Stimulated activated CD8-positive, alpha-beta memory T cell treated with anti-CD3 and anti-CD28 coated beads, Interleukin-15, amount 100 ng/mL, for 24 hours (primary cell): ENCODE measurements at places on chromosomes 16 and 17.

DNA sequence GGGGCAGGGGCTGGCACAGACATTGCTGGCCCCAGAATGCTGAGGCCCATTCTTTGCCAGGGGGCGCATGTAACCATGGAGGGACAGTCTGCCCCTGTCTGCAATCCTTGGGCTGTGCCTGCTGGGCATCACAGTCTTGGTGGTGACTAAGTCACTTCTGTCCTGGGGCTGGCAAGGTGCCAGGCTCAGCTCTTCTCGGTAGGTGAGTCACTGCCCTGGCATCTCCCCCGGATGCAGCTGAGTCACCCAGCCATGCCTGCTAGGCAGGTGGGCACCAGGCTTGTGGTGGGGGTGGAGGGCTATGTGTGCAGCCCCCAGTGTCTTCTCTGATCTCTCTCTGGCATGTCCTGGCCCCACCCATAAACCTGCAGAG is 5.6 kb downstream of the RARA start:
- DNase-seq, result peak; percentile 57

- DNase-seq, result no peak
These were observed 329 bp downstream of the NLK start for GRCh38 chr17:28042721-28043291.

GRCh38 chr17:81197831-81198490 is 24.8 kb downstream of the CEP131 start:
- no peak for DNase-seq

GRCh38 chr17:26963163-26963503 is 330.8 kb upstream of the WSB1 start:
- no peak for DNase-seq

- no peak for DNase-seq
These were observed 4.1 kb downstream of the ZNF624 start for GRCh38 chr17:16649585-16649984.

GRCh38 chr16:26317885-26318284 is 626.1 kb downstream of the HS3ST4 start:
- DNase-seq, result no peak

DNA sequence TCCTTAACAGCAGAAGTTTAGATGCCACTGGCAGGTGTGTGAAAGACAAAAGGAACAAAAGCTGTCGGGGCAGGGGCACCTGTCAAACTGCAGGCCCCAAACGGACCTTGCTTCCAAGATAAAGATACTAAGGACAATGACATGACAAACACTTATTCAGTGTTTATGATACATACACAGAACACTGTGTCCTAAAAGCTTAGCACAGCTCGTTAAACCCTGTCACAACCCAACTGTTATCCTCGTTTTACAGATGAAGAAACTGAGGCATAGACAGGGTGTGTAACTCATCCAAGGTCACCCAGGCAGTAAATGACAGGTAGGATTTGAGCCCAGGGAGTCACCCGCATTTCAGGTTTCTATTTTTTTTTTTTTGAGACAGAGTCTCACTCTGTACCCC is 9.6 kb downstream of the SDK2 start:
- no peak for DNase-seq

GRCh38 chr17:61459142-61459809 is 7.1 kb downstream of the TBX4 start:
- DNase-seq, result no peak

GRCh38 chr16:55470533-55471371 is 8.2 kb upstream of the MMP2 start:
- DNase-seq, result no peak

GRCh38 chr17:77217123-77217522 is 76.4 kb downstream of the SEC14L1 start:
- no peak for DNase-seq

- no peak for DNase-seq
These were observed 1430.9 kb downstream of the CDH11 start for GRCh38 chr16:63690961-63691360.

DNA sequence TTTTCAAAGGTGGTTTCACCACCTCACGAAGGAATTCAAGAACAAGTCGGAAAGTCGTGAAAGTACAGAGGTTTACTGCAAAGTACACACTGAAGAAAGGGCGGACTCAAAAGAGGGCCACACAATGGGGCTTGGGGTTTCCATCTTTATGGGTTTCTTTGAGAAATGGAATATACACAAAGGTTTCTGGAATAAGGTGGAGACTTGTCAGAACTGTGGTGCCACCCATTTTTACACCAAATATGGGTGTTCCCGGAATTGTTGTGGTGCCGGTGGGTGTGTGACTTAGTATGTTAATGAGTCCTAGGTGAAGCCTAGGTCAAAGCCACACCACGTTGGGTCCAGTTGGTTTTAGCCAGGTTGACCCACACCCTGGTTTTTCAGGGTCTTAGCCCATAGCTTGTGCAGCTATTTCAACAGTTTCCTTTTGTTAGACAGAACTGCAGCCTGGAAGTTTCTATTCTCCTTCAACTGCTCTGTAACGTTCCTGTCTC is 567 bp upstream of the GCSH start:
- DNase-seq, result no peak

GRCh38 chr17:2722611-2723010 is 11.0 kb upstream of the CLUH start:
- DNase-seq, result no peak

DNA sequence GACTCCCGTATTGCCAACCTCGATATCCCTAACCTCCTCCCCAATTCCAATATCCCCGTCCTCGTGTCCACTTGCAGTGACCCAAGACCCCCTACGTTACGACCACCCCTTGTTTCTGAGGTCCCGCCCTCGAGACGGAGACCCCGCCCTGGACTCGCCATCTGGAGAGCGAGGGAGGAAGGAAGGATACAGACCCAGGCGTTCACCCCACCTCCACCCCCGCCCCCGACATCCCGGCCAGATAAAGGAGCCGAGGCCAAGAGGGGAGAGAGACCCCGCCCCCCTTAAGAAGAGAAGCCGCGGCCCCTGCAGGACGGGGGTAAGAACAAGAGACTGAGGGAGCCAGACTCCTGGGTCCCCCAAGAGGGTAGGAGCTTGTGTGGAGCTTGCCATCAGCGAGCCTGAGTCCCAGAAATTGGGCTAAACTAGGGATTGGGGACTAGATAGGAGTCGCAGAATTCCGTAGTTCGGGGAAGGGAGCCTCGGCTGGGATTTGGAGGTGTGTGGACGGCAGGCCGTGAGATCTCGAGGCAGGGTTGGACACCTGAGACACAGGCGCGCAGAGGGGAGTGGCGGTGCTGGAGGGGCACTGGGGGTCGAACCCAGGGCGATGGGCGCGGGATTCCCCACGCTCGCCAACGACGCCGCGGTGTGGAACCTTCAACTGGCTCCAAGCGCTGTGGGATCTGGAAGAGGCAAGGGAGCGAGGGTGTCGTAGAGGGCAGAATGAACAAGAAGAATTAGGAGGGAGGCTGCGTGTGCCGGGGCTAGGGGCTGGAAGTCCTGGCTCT is at the start of gene BCL6B:
Gene BCL6B (plus strand): TSS at position 270 of the 791 bp plus-strand sequence. CDS start 622 bp downstream, outside the sequence.
- DNase-seq, result no peak

- no peak for DNase-seq
These were observed 234.6 kb downstream of the TMEM114 start for GRCh38 chr16:8355675-8356074.

DNA sequence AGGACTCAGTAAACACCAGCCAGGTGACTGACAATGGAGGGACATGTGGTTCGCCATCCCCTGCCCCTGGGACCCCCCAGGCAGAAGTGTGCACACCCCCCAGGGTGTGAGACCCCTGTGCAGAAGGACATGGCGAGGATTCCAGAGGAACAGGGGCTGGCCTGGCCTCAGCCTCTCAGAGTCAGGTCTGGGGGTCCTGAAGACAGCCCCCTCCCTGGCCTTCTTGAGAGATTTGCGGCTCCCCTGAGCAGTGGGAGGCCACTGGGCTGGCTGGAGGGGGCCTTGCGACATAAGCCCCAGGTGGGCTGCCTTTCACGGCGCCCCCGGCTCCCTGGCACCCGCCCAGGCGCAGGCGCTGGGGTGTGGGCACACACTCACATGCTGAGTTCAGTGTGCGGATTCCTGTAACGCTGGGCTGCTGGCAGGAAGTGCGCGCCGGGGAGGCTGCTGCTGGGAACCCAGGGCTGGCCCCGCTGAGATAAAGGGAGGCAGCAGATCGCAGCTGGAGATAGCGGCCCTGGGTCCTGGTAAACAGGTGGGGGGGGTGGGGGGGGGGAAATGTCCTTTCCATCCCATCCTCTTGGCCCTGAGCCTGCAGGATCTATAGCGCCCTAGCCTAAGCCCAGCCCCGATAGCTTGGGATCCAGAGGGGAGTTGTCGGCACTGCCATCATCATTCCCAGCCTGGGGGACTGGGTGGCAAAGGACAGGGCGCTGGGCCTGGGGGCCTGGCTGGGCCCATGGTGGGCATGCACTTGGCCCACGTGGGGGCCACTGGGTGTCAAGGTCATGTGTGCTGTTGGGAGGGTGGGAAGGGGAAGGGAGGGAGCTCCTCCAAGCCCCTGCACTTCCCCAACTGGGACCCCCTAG is 27.1 kb downstream of the TMEM235 start:
- DNase-seq, result no peak

DNA sequence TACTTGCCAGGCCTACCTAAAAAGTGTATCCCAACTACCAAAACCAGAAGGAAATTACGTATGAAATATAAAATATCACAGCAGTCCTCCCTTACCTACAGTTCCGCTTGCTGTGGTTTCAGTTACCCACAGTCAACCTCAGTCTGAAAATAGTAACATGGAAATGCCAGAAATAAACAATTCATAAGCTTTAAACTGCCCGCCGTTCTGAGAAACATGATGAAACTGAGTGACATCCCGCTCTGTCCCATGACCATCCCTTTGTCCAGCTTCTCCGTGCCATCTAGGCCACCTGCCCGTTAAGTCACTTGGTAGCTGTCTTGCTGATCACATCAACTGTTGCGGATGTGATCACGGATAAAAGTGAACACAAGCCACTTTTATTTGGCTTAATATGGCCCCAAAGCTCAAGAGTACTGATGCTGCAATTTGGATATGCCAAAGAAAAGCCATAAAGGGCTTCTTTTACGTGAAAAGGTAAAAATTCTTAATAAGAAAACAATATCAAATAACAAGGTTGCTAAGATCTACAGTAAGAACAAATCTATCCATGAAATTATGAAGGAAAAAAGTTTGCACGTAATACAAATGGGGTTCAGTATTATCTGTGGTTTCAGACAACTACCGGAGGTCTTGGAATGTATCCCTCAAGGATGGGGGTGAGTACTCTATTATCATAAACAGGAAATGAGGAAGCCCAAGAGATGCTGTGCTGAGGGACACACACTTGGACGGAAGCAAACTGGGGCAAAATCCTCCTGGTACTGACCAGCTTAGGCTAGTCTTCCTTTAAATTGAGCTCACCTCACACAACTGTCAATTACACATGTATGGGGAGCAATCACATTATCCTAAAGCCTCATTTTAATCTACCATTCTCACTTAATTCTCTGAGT is 8.2 kb downstream of the USP22 start:
- no peak for DNase-seq

- DNase-seq, result no peak
These were observed 243.5 kb downstream of the STX8 start for GRCh38 chr17:9332132-9332494.

GRCh38 chr16:75195811-75196790 is 10.9 kb downstream of the CTRB2 start:
- no peak for DNase-seq

GRCh38 chr16:27444470-27444869 is 42.5 kb downstream of the IL21R start:
- no peak for DNase-seq

DNA sequence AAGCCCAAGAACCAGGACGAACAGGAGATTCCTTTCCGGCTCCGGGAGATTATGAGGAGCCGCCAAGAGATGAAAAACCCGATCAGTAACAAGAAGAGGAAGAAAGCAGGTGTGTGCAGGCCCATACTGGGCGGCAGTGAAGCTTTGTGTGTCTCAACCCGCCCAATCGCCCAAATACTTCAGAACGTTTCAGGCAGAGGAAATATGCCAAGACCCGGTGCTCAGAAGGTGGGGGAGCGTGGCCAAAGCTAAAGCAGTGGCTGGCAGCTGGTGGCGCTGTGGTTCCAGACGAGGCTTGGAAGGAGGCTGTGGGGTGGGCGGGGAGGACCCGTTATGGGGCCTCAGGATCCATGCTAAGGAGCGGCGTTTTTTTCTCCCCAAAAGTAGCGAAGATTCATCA is 1.2 kb downstream of the CCDC137 start:
- DNase-seq, result no peak

- no peak for DNase-seq
These were observed 61.7 kb downstream of the KCNJ2 start for GRCh38 chr17:70230850-70231640.

DNA sequence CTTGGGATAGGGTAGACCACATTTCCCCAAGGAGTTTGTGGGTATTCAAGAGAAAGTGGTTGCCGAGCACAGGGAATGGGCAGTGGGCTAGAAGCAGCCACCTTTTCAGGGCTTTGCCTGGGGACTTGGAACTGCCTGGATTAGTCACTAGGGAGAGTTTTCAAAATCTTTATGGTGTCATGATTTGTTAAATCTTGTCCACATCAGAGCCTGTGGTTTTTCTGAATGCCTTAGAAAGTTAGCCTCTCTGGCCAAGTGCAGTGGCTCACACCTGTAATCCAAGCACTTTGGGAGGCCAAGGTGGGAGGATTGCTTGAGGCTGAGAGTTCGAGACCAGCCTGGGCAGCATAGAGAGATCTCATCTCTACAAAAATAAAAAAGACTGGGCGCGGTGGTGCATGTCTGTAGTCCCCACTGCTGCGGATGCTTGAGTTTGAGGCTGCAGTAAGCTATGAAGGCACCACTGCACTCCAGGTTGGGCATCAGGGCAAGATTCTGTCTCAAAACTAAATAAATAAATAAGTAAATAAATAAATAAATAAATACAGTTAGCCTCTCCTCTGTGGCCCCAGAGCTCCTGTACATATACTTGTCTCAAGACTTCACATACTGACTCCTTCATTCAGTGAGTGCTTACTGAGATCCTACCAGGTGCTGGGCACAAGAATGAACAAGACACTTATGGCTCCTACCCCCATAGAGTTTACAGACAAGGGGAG is 76.3 kb upstream of the HNF1B start:
- DNase-seq, result no peak

DNA sequence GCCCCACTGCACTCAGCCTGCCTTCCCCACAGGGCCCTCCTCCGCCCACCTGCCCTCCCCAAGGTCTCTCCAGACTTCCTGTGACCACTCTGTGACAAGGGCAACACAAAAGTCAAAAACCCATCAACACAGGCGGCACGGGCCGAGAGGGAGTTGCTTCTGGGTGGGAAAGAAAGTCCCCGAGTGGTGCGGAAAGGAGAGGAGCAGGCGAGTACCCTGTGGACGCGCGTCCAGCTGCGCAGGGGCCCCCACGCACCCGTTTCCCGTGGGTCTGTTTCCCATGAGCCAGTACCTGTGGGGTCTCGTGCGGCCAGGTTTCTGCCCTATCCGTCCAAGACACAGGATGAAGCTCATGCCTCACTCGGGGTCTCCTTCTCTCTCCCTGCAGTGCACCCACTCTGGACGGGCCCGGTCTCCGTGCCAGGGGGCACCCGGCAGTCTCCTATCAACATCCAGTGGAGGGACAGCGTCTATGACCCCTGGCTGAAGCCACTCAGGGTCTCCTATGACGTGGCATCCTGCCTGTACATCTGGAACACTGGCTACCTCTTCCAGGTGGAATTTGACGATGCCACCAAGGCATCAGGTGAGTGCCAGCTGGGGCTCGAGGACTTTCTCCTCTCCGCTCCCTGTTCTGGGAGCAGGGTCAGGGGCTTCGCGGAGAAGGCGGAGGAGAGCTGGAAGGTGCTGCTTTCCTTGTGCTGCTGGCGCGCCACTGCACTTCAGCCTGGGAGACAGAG is 12.2 kb downstream of the CD2BP2 start:
- no peak for DNase-seq

GRCh38 chr16:48126801-48127644 is 28.8 kb downstream of the ABCC12 start:
- no peak for DNase-seq
